Ovary (tissue), 10 donors: ENCODE measurements at places on chromosomes 1 and 21. TPM values are rescaled to one million over a fixed set of nuclear protein-coding genes. Genes with fewer than 3 reads are reported as not detected.

DNA sequence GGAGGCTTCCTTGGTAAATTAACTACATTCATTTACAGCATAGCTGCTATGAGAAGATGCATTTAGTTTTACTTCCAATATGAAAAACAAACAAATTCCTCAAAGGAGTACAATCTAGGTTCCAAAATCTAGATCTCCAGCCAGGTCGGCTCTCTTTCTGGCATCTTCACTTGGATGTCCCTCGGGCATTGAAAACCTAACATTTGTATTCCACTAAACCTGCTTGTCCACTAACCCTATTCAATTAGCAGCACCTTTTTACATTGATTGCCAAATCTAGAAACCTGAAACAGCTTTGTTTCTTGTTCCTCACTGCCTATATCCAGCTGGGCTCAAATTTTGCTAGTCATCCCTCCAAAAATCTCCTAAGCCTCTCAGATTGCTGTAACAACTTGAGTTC, 14.3 kb upstream of the CXADR start:
- no peak overlapping the region for H3K27ac ChIP-seq
- no peak for DNase-seq
- H3K4me1 ChIP-seq: no peaks in the 10 kb centered on the region
- H3K36me3 ChIP-seq: no peaks in the 10 kb centered on the region
- H3K27me3 ChIP-seq: no peaks in the 10 kb centered on the region

- no peak overlapping the region for H3K27ac ChIP-seq
- no peaks in the 10 kb centered on the region for H3K36me3 ChIP-seq
- H3K27me3 ChIP-seq: no peaks in the 10 kb centered on the region
- no peak for DNase-seq
- no peaks in the 10 kb centered on the region for H3K4me1 ChIP-seq
Observed at GRCh38 chr1:185696422-185697150, 37.6 kb upstream of the HMCN1 start.

- no peaks in the 10 kb centered on the region for H3K4me1 ChIP-seq
- H3K27me3 ChIP-seq: no peaks in the 10 kb centered on the region
- H3K4me3 ChIP-seq: peak overlapping the region; percentile 49
- H3K36me3 ChIP-seq: no peaks in the 10 kb centered on the region
- DNase-seq: peak; percentile 85
Observed at GRCh38 chr1:81802707-81803430, 2.1 kb downstream of the ADGRL2 start.

DNA sequence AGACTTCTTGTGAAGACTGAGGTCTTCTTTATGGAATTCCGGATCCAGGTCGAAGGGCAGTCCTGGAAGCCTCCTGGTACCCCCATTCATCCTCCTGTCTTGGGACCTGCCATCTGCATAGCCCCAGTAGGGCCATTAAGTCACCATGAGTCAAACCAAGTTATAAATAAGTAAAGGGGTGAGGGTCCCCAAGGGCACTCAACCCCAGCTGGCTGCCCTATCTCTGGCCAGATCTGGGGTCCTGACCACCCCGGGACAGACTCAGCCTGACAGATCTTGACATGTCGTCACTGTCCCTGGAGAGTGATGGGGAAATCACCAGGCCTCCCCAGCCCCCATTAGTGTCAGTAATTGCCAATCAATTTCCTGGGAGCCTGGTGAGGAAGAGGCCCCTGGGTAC, 108.7 kb downstream of the EPHB2 start:
- H3K27ac ChIP-seq: no peak overlapping the region
- peaks cover 14% of the 10 kb centered on the region for H3K4me1 ChIP-seq
- H3K4me3 ChIP-seq: no peak overlapping the region
- no peak for DNase-seq
- no peaks in the 10 kb centered on the region for H3K27me3 ChIP-seq

SNAPIN gene
- 36.9 TPM for total RNA-seq

TMEM52 gene
- 2.3 TPM for total RNA-seq

GRCh38 chr1:40592107-40592803, 60.8 kb downstream of the ZNF684 start:
- no peaks in the 10 kb centered on the region for H3K36me3 ChIP-seq
- no peak for DNase-seq
- no peaks in the 10 kb centered on the region for H3K4me1 ChIP-seq
- H3K4me3 ChIP-seq: no peak overlapping the region
- H3K27ac ChIP-seq: no peak overlapping the region
- H3K27me3 ChIP-seq: no peaks in the 10 kb centered on the region

DNA sequence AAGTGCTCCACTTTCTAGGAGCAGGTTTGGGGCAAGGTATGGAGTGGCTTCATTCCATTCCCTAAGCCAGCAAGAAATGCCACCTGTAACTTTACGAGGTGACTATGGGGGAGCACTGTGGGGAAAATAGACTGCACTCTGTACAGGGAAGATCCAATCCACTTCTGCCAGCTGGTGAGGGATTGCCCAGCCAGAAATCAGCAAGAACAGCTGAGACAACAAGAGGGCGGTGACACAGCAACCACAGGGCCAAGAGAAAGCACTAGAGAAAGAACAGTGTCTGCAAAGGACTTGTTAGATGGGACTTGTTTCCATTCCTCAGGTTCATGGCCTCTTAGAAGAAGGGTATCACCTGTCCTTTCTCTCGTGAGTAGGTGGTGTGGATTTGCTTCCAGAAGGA, 19.6 kb downstream of the CAPN8 start:
- H3K36me3 ChIP-seq: no peaks in the 10 kb centered on the region
- no peaks in the 10 kb centered on the region for H3K4me1 ChIP-seq
- DNase-seq: no peak

GRCh38 chr1:25971066-25971810, 26.6 kb downstream of the PAFAH2 start:
- no peak overlapping the region for H3K27ac ChIP-seq
- no peaks in the 10 kb centered on the region for H3K4me1 ChIP-seq
- no peaks in the 10 kb centered on the region for H3K27me3 ChIP-seq
- no peak overlapping the region for H3K4me3 ChIP-seq
- H3K36me3 ChIP-seq: no peaks in the 10 kb centered on the region

- no peaks in the 10 kb centered on the region for H3K27me3 ChIP-seq
- H3K4me3 ChIP-seq: no peak overlapping the region
- H3K36me3 ChIP-seq: no peaks in the 10 kb centered on the region
- H3K4me1 ChIP-seq: peaks cover 12% of the 10 kb centered on the region
- no peak overlapping the region for H3K27ac ChIP-seq
- no peak for DNase-seq
Observed at GRCh38 chr1:155507945-155508344, 54.7 kb downstream of the ASH1L start.

DNA sequence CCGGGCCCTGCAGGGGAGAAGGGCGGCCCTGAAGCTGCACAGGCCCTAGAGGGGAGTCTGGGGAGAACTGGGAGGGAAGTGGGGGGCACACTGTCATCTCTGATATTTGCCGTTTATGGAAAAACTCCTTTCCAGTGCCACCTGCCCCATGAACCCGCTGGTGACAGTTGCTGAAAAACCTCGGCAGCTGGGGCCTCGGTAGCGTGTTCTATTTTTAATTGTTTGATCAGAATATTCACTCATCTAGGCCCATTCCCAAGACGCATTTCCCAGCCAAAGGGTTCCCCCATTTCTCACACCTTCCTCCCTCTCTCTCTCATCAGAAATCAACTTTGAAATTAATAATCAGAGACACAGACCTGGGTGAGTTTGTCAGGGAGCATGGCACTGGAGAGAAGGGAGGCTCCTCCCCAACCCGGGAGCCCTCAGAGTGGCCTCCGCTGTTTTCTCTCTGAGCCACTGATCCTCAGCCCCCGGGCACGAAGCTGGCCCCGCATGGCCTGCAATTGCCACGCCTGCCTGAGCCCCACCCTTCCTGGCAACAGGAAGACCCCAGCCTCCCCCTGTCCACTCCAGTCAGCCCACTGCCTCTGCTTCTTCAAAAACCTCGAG, 111.1 kb downstream of the CASZ1 start:
- H3K27ac ChIP-seq: peak overlapping the region; percentile 47
- H3K27me3 ChIP-seq: no peaks in the 10 kb centered on the region
- no peaks in the 10 kb centered on the region for H3K36me3 ChIP-seq
- peaks cover 29% of the 10 kb centered on the region for H3K4me1 ChIP-seq
- H3K4me3 ChIP-seq: no peak overlapping the region

DNA sequence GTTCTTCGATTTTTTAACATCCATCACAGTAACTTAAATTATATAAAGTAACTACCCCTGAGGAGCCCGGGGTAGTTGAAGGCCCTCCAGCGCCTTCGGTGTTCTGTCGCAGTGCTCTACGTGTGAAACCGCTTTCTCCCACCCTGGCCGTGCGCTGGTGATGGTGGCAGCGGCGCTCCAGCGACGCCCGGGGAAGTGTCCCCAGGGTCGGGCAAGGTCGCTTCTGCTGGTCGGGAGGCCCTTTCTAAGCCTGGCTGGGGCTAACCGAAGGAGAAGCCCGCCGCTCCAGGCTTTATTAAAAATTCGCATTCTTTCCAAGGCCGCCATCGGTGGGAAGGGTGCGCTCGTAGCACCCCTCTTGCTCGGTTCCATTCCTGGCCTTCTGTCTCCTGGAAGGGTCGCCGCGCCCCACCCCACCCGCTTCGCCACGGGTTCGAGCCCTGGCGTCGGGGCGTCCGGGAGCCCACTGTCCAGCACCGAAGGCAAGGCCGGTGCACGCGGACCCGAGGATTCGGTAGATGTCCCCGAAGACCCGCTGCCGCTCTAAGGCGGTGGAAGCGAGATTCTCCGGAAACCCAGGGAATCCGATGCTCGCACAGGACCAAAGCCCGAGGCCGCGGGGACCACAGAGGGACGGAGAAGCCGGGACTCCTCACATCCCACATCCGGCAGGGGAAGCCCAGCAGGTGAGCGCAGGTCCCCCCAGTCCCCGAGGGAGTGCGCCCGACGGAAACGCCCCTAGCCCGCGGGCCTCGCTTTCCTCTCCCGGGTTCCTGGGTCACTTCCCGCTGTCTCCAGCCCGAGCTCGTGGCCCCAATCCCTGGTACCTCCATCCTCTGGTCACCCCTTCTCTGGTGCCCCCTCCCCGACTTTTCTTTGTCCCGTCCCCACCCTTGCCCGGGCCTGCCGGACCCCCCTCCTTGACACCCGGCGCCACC, 685 bp upstream of the RIPPLY3 start:
- H3K4me1 ChIP-seq: peaks cover 2% of the 10 kb centered on the region
- no peaks in the 10 kb centered on the region for H3K36me3 ChIP-seq
- no peak for DNase-seq
- peak overlapping the region; percentile 35 for H3K4me3 ChIP-seq
- no peaks in the 10 kb centered on the region for H3K27me3 ChIP-seq

GRCh38 chr1:223844787-223845036, 1.0 kb downstream of the TP53BP2 start:
- H3K4me1 ChIP-seq: peaks cover 4% of the 10 kb centered on the region
- DNase-seq: no peak
- H3K27me3 ChIP-seq: no peaks in the 10 kb centered on the region
- H3K27ac ChIP-seq: peak overlapping the region; percentile 98

HMCN1 gene
- 3.9 TPM for total RNA-seq

GRCh38 chr1:177966199-177966598, 3.7 kb downstream of the SEC16B start:
- H3K27me3 ChIP-seq: no peaks in the 10 kb centered on the region
- H3K27ac ChIP-seq: no peak overlapping the region
- no peak for DNase-seq
- no peak overlapping the region for H3K4me3 ChIP-seq
- H3K36me3 ChIP-seq: no peaks in the 10 kb centered on the region
- no peaks in the 10 kb centered on the region for H3K4me1 ChIP-seq
